Vagina (tissue), 2 donors: ENCODE measurements at places on chromosomes 13 and 19.

DNA sequence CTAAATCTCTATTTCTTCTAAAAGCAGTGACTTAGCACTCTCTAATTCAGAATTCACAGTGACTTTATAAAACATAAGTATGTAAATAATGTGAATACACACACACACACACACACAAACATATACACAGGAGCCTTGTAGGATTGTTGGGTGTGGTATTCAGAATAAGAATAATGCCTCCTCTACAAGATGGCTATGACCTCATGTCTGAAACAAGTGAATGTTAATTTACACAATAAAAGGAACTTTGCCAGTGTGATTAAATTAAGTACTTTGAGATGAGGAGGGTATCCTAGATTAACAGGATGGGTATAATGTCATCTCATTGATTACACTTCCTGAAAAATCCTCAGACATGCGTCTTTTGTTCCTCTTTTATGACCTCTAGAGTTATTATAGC is 234.6 kb downstream of the SLITRK6 start:
- no peak for DNase-seq

GRCh38 chr19:10744801-10745293 is 27.0 kb downstream of the DNM2 start:
- no peak for DNase-seq

GRCh38 chr19:33448159-33448516 is 73.5 kb downstream of the PEPD start:
- DNase-seq: no peak

DNA sequence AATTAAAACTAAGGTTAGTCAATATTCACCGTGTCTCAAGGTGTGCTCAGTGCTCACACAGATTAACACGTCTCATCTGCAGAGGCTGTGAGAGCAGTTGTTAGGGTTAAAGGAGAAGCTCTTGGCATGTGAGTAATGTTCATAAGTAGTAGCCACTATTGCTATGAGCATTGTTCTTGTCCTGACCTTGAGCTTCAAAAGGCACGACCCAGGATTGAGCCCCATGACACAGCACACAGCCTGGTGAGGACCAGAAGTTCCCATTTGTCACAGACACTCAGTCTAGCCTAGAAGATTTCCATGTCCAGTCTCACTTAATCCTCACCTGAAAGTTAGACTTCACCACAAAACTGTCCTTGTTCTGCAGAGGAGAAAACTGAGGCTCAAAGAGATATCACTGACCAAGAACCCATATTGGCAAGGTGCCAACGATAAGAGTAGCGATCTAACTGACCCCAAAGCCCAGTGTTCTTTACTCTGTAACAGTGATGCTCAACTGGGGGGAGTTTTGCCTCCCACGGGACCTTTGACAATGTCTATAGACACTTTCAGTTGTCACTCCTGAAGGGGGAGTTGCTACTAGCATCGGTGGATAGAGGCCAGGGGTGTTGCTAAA is 26.0 kb downstream of the FPR3 start:
- DNase-seq: no peak

- no peak for DNase-seq
Measured at GRCh38 chr19:39749981-39750380, 12.2 kb upstream of the CLC start.
